ENCODE measurements at places on chromosomes 6 and 20.

DNA sequence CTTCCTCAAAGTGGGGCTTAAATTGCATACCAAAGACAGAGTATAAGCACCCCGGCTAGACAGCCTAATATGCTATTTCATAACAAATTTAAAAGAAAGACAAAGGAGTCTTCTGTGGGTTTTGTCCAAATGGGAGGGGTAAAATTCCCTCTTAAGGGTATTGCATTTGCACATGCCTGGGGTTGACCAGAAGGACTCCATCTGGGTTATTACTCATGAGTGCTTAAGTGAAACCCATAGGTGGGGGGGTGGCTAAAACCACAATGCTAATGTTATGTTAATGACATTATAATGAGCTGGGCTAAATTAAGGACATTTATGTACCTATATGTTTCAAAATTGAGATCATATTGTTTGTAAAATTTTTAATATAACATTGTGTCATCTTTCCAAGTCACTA, 15.0 kb downstream of the IMPG1 start:
- no peak for DNase-seq

GRCh38 chr6:42007286-42008137, 42.8 kb upstream of the TAF8 start:
- DNase-seq = no peak

GRCh38 chr6:37967651-37968050, 148.1 kb downstream of the ZFAND3 start:
- DNase-seq = no peak

GRCh38 chr6:79869184-79869583, 78.2 kb downstream of the ELOVL4 start:
- DNase-seq = no peak

- no peak for DNase-seq
Observed at GRCh38 chr6:114649298-114649697, 306.5 kb upstream of the HS3ST5 start.

GRCh38 chr20:46648903-46649649, 2.2 kb downstream of the SLC13A3 start:
- no peak for DNase-seq

GRCh38 chr6:85419046-85419759, 30.7 kb upstream of the NT5E start:
- no peak for DNase-seq

DNA sequence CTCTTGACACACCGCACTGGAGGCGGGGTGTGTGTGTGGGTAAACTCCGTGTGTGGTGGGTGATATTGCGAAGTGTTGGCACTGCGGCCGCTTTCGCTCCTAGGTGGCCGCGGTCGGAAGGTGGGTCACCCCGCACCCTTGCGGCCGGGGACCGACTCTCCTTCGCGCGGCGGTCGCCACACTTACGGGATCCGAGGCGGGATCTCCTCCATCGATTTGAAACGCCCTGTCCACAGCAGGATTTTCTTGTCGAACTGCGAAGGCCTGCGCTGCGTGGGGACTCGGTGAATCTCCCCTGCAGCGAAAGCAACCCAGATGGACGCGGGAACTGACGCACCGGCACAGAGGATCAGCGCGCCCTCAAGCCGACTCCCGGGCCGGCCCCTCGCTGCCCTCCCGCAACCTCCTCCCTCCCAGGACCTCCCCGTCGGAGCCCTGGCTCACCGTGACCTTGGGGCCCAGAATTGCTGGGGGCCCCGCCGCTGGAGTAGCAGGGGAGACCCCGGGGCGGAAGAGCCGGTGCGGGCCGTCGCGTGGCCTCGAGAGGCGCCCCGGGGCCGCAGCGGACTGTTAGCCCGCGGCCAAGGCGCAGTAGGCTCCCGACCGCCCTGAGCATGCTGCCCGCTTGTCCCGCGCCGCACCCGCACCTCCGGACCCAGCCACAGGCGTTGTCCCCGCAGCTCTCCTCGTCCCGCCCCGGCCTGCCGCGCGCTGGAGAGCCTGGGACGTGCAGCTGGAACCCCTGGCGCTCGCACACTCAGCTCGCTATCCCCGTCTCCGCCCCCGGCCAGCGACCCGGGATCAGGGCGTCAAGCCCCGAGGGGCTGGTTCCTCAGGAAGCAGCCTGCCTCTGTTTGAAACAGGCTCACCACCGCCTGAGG, at the start of gene FAM162B:
TSS of gene FAM162B (minus strand) at position 759 of the 881 bp plus-strand sequence. CDS start at position 616, 143 bp downstream.
- DNase-seq = no peak

DNA sequence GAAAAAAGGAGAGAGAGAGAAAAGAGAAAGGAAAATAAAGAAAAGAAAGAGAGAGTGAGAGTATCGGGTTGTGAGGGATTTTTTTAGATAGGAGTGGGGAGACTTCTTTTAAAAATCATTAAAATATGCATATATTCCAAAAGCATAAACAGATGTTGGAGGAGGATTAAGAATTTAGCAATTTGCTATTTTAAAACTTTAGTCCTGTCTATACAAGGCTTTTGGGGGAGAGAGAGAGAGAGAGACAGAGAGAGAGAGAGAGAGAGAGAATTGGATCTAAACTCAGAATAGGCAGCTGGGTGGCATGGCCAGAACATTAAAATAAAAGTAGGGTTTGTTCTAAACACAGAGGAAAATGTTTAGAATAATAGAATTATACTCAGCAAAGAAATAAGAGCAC, 72.1 kb downstream of the SOD2 start:
- DNase-seq = no peak

GRCh38 chr6:137233911-137234863, 15.0 kb upstream of the IFNGR1 start:
- DNase-seq = peak; percentile 65

- DNase-seq = peak; percentile 81
Observed at GRCh38 chr20:43558412-43559146, at the start of gene SGK2. Gene SGK2, plus strand, starts transcription at chr20:43559027. Its CDS starts 7,469 bp downstream, at chr20:43566496.

DNA sequence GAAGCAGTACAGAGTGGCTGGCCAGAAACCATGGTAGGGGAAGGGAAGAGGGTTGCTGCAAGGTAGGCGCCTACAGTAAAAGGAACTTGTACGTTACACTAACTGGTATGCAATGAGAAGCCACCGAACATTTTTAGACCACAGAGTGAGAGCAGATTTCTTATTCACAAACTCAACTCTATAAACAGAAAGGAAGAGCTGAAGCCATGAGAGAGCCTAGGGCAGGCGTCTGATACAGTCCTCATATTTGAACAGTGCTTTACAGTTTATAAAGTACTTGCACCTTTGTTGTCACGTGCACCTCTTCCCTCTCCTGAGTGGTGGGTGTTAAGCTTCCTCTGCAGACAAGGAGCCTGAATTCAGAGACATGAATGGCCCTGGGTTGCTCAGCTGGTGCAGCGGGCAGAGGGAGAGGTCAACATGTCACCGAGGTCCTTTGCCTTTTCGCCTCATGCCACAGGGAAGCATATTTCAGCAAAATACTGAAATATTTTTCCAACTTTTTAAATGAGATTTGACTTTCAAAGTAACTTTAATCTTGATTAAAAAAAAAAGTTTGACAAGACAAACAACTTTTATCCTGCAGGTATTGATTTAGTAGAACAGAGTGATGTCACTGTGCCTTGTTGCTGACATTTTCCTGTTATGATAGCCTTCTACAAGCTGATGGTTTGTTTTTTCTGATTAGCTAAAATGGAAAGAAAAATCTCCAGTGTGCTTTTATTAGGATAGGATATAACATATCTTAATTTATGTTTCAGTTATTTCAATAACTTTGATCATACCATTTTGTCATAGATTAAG, 23.8 kb downstream of the UST start:
- DNase-seq = no peak

- DNase-seq = no peak
Observed at GRCh38 chr6:4728926-4729325, 47.3 kb upstream of the CDYL start.

DNA sequence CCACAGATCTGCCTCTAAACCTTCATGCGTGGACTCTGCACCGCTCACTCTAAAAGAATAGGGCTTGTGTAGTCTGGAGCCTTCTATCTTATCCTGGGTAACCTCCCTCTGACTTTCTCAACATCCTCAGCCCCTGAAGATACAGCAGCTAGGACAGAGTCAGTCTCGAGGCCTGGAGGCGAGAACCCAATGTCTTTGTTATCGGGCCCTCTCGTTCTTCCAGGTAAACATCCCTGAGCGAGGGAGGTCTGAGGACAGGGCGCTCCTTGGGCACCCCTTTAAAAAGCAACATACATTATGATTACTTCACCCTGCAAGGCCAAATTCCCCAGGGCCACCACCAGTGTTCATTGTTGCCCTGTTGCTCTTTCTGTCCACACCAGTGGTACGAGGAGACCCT, 110.8 kb upstream of the PRND start:
- DNase-seq = no peak

- no peak for DNase-seq
Observed at GRCh38 chr6:125558907-125559306, 190.5 kb upstream of the HEY2 start.

DNA sequence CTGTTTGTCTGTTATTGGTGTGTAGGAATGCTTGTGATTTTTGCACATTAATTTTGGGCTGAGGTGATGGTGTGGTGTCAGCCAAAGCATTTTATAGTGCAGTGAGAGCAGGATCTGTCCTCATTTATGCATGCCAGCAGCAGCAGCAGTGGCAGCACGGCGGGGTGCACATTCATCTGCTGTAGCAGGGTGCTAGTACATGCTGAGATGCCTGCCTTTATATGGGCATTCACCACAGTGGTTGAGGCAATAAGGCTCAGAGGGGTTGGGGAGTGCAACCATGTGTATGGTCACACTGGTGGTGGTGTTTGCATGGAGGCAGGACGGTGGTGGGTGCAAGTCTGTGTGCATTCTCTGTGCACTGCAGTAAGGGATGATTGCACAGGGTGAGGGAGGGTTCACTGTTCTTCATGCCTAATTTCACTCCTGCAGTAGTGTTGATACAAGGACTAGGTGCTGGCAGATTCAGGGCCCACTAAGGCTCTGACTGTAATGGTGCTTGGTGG, 129.3 kb upstream of the SYNCRIP start:
- no peak for DNase-seq

GRCh38 chr6:92109256-92109655, 1310.1 kb downstream of the EPHA7 start:
- no peak for DNase-seq

DNA sequence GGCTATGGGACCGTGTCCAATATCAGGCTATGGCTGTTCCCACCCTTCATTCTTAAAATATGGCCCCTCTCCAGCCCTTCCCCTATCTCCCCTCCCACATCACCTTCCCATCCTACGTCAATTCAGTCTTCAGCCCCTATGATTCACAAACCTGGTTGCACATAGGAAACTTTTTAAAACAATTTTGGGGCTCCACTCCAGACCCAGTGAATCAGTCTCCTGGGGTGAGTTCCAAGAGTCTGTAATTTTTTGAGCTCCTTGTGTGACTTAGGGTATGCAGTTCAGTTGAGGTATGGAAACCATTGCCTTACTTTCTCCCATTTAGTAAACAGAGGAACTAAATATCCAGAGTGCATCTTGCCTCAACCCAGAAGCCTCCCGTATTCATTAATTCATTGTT, 5.5 kb downstream of the HNF4A start:
- no peak for DNase-seq

DNA sequence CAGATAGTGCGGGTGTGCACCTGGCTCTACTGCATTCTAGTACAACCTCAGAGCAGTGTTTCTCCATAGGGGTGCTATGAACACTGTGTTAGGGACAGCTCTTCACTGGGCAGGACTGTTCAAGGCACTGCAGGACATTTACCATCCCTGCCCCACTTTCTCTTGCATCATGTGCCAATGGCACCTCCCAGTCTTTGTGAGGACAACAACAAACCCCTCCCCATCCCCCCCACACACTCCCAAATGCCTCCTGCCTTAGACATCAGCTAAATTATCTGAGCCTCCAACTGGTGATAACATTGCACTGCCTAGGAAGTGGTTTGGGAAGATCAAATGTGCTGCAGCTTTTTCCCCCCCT, 98.9 kb downstream of the FYN start:
- no peak for DNase-seq

All from Peyer's patch (tissue), 4 donors.